ENCODE measurements at places on chromosomes 16 and 17.
A peak's percentile ranks its signal among the peaks of the same experiment; 100 is the strongest.

- DNase-seq: peak; percentile 29
These were observed 2.9 kb downstream of the TNS4 start for GRCh38 chr17:40498281-40499084.

- DNase-seq: no peak
These were observed 5.2 kb upstream of the AATF start for GRCh38 chr17:36943250-36944191.

GRCh38 chr17:63998721-63999679, 849 bp downstream of the PRR29 start:
- peak; percentile 40 for DNase-seq

GRCh38 chr17:2299136-2299535, 4.4 kb downstream of the SMG6 start:
- no peak for DNase-seq

DNA sequence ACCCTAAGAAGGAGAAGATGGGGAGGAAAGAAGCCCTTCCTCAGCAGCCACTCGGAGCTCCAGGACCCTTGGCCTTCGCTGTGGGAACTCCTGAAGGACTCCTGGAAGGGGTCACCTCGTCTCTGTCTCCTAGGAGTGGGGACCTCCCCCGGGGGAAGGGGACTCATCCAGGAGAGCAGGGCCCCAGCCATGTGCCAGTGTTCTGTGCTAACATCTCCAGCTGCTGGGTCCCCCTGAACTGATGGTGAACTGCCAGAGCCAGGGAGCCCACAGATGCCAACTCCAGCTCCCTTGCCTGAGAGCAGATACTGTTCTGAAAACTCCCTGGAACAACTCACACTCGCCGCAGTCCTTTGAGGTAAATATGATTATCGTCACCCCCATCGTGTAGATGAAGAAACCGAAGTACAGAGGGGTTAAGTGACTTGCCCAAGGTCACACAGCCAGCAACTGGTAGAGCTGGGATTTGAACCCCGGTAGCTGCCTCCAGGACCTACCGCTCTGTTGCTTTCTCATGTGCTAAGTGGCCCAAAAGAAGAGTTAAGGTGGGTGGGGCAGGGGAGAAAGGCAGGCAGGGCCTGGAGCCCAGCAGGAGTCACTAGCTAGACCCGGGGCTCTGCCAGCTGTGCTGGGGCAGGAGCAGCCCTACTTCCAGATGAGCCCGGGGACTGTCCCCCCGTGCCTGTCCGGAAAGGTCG, 10.5 kb downstream of the TIMM22 start:
- no peak for DNase-seq

Measured in NCI-H1417 (cell line).